ENCODE measurements at places on chromosomes 11 and 22.

- no peak for DNase-seq
Measured at GRCh38 chr11:126948563-126948962, 52.0 kb downstream of the KIRREL3 start.

DNA sequence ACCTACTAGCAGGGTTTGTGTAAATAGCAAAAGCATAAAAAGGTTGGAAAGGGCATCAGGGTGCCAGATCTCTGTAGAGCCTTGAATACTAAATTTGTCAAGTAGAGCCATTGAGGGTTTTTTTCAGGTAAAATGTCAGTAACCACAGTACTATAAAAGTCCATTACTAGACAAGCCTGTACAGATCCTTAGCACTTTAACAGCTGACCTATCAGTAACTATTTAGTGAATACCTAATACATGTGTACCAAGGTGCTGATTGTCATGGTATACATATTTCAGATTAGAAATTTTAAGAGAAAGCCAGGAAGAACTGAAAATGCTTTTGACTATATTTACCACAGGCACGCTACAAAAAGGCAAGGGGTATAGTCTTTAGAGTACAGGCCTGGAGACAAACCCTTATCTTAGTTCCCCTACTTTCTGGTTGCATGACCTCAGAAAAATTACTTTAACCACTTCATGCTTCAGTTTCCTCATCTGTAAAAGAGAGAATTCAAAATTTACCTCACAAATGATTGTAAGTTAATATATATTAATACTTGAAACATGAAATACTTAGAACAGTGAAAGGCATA, 57.9 kb downstream of the RAB38 start:
- no peak for DNase-seq

GRCh38 chr11:19650467-19650866, 62.2 kb upstream of the NAV2 start:
- DNase-seq, result no peak

- no peak for DNase-seq
Measured at GRCh38 chr11:36156817-36157519, 132.3 kb downstream of the COMMD9 start.

GRCh38 chr11:69058511-69059270, 10.0 kb downstream of the TPCN2 start:
- DNase-seq, result no peak
